ENCODE measurements at places on chromosomes 6 and 20.

GRCh38 chr6:41428996-41429421, 93.6 kb downstream of the NCR2 start:
- DNase-seq = no peak

DNA sequence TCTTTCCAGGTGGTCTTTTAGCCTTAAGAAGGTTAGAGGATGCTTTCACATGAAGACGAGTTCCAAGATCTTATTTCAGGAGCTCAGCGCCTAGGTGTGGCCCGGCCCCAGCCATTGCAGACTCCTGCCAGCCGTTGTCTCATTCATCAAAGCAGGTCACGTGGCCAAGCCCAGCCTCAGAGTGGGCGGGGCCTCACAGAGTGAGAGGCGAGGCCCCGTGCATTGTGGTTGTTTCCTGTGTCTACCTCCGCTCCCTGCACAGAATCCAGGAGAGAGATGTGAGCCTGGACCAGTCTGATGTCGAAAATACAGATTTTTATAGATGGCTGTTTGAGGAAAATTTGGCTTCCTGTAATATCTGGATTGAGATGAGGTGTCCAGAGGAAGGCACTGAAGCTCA, 49.2 kb upstream of the CST5 start:
- no peak for DNase-seq

DNA sequence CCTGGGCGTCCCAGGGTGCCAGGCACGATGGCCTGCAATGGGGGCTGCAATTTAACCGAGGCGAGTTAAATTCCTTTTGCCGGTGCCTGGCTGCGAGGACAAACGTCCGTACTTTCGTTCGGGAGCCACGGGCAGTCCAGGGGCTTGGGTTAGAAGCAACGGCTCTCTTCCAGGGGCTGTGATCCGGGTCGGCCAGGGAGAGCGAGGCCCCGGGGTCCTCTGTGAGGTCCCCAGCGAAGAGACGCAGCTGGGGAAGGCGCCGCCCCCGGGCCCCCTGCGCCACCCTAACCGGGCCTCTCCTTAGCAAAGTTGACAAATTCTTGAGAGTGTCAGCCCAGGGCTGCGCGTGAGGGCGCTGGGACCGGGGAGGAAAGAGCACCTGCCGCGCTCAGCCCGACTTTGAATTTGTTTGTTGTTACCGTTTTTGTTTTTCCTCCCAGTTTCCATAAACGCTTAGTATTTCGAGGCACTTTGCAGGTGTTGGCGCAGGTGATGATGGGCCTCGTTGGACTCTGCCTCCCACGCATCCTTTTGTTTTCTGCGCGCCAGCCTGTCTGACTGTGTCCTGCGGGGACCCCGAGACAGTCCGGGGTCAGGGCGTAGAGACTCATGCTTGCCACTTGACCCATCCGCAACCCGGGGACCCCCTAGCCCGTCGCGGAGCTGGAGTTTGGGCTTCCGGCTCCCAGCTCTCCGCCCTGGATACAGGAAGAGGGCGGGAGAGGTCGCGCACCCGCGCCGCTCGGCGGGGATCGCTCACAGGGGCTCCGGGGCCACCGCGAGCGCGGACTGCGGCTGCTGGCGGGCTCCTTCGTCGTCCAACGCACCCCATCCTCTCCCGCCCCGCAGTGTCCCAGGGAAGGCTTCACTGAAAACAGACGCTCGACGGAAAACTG, 5.8 kb downstream of the OLIG3 start:
- no peak for DNase-seq

- no peak for DNase-seq
Measured at GRCh38 chr6:140779991-140780596, 1352.6 kb upstream of the GJE1 start.

- DNase-seq = no peak
Measured at GRCh38 chr6:150705392-150705791, 105.7 kb downstream of the PLEKHG1 start.

- no peak for DNase-seq
Measured at GRCh38 chr6:147758303-147758702, 249.8 kb downstream of the SAMD5 start.

GRCh38 chr20:48949304-48950170, 28.0 kb downstream of the ARFGEF2 start:
- no peak for DNase-seq

DNA sequence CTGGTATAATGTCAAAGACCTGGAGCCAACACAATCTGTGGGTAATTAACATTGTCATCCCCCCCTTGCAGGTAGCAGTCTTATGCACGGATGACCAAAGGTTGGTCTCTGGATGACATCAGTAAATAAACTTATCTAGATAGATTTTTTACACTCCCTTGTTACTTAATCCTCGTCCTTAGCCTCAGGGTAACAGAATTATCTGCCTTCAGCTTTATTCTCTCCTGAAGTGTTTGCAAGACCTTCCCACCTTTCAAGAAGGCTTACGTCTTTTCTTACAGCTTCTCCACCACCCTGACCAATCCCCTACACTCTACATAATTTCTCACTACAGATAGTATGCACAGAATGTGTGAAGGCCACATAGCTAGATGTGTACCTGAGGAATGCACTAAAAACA, 434.8 kb upstream of the HTR1E start:
- DNase-seq = no peak

DNA sequence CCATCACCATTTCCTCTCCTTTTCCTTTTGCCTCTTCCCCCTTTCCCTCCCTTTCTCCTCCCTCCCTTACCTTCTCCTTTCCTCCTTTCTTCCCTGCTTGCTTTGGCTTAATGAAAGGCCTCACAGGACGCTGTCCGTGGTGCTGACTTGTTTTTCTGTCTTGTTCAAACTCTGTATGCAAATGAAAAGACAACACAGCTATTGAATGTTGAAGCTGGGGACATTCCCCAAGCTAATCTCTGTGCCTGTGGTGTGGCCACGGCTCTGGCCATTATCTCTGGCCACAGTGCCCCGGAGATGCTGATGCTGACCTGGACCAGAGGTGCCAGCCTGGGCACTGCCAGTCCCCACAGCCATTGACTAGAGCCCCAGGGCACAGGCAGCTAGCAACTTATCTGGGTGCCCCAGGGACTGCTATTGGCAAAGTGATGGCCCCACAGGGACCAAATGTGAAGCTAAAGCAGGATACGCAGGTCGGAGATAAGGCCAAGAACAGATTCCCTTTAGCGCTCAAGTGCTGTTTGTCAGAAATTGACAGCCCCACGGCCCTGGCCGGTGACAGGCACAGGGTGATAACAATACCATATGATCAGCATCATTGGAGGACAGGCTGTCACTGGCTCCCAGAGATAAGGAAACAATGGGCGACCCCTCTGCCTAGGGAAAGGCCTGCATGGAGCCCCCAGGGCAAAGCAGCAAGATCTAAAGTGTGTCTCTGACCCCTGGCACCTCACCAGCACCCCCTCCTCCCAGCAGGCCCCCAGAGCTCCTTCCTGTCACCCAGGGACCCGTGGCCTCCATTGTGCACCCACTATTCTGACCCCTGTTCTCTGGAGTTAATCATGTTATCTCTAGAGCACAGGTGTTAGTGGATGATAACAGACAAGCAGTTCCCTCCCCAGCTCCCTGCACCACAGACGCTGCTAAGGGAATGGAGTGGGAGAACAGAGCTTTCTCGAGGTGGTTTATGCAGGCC, 31.6 kb upstream of the SLC32A1 start:
- no peak for DNase-seq

GRCh38 chr20:34010405-34010931, 16.8 kb downstream of the RALY start:
- DNase-seq = no peak

DNA sequence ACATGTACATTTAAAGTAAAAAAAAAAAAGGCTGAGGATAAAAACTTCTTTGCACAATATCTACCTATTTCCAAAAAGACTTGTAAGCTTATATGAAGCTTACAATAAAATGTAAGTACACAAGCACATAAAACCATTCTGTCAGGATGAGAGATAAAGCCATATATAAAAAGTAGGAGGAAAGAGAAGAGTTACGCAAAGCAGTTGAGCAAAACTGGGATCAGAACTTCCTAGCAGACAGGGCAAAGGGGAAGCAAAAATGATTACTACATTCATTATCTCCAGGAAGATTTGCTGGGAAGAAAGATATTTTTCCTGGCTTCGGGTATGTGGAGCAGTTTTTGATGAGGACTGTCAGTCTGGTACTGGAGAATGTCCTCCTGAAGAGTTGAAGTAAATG, 198.1 kb downstream of the MTFR2 start:
- DNase-seq = no peak

- no peak for DNase-seq
Measured at GRCh38 chr6:115618256-115618655, 442.4 kb downstream of the FRK start.

GRCh38 chr6:157727629-157728182, 95.3 kb upstream of the SNX9 start:
- DNase-seq = no peak

- DNase-seq = no peak
Measured at GRCh38 chr20:57829805-57830514, 120.1 kb upstream of the PMEPA1 start.

DNA sequence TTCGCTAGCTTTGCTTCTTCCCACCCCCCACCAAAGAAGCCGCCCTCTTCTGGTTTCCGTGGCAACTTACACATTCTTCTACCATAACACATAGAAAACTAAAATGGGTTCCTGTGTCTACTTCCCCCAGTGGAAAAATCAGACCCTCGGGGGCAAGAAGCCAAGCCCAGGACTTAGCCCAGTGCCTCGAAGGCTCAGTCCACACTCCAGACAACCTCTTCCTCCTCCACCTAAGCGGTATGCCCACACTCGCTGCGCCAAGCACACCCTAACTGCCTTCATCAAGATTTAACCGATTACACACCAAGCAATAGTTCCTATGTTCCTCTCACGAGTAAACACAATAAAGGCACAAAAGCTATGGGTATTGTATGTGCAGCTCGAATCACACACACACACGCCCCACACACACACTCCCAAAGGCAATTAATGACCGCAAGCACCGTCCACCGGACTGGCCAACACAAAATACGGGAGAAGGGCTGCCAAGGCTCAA, 537 bp downstream of the PPIL4 start:
- DNase-seq = no peak

DNA sequence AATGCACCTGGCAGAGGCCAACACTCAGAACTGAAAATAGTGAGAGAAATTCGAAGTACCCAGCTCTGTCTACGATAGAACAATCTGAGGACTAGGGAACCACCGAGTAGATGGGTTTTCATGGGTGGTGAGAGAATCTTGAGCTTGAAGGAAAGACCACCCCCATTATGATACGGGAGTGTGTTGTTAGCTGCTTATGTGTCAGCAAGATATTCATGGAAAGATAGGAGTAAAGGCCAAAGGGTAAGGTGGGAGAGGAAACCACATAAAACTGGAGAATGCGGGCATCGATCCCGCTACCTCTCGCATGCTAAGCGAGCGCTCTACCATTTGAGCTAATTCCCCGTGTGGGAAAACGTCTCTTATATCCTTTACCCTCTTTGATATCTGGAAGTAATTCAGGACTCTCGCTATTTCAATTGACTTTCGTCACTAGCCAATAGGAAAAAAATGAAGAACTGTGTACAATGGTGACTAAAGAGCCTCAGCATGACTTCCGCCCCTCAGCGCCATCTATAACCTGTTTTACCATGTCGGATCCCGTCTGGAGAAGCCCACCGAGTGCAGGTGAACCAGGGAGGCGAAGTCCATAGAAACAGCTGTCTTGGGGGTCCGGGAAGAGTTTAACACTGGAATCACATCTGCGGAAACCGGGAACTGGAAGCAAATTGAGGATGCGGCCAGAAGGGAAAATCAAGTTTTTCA, 25.0 kb upstream of the ABT1 start:
- DNase-seq = no peak

DNA sequence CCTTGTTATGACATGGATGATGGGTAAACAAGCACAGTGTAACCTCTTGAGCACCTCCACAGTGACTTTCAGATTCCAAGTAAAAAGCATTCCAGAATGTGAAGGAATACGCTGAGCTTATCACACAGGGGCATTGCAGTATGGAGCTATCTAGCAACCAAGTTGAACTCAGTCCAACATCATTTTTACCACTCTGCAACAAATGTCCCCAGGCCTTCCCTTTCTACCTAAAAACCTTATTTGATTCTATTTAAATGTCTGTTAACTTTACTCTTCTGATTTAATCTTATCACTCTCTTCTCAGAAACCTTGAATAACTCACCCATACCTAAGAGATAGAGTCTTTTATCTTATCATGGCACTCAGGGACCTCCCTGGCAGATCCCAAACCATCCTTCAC, 195.8 kb upstream of the CDYL start:
- no peak for DNase-seq

- DNase-seq = no peak
Measured at GRCh38 chr20:49543071-49543857, 24.7 kb downstream of the PTGIS start.

DNA sequence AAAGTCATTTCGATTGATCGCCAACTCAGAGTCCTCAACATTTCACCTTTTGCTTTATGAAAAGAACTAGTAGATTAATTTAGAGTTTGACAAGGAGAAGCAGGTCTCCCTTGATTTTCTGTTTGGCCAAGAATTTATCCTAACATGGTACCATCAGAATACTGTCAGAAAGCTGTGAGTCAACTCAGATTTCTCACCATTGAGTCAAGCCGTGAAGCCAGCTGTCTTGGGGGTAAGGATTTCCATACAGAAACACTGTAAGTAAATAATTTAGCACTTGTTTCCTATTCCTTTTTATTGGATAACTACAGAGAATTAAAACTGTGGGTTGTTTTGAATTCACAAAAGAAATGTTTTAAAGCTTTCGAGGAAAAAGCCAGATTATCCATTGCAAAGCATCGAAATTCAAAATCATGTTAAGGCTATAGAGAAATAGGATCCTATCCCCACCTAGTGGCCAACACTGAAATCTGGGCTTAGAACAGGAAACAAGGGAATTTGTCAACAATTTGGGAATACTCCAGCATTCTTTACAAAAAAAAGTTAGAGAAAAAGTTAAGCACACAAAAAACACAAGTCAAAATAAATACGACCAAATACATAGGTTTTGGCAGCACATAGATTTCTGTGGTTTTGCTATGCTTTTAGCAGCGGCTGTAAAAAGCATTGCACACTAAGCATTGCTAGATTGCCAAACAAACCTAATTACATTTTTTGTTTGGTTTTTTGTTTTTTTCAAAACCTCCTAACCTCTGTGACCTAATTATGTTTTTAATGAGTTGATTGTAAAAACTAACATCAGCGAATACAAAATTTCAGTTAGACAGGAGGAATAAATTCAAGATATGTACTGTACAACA, 44.2 kb downstream of the COL11A2 start:
- DNase-seq = no peak

- no peak for DNase-seq
Measured at GRCh38 chr6:27591699-27592480, 119.0 kb upstream of the ZNF184 start.

DNA sequence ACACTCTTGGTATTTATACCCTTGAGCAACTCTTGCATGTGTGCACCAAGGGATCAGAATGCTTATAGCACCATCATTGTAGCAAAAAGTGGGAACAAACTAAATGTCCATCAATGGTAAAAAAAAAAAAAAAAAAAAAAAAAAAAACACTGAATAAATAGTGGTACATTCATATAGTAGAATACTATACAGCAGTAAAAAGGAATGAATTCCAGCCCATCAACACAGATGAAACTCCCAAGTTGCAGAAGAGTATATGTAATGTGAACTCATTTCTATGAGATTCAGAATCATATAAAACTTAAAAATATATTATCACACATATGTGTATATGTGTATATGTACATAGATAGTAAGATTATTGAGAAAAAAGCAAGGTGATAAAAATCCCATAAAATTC, 291.6 kb downstream of the CLIC5 start:
- no peak for DNase-seq

- DNase-seq = no peak
Measured at GRCh38 chr6:139829576-139829975, 455.1 kb upstream of the CITED2 start.
